ENCODE measurements at places on chromosomes 7 and 10.

DNA sequence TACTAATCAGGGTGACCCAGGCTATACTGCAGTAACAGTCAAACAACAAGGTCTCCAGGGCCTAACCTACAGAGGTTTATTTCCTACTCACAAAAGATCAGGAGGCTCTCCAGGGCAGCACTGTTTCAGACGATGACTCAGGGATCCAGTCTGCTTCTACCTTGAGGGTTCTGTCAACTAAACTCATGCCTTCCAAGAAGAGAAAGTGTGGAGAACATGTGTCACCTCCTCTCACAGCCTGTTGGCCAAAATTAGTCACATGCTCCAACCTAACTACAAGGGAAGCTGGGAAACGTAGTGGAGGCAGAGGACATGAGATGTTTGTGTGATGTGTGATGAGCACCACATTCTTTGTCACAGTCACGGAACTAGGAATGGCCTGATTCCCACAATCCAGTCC, 14.7 kb upstream of the INA start:
- no peak for DNase-seq

DNA sequence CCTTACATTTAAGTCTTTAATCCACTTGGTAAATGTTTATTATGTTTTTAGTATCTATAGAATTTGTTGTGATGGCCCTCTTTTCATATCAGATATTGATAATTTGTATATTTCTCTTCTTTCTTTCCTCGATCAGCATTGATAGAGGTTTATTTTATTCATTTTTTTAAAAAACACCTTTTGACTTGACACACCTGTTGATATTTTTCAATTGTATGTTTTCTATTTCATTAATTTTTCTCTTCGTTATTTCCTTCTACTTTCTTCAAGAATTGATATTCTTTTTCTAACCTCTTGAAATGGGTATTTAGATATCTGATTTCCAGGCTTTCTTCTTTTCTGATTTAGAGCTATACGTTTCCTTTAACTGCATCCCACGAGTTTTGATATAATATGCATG, 50.9 kb downstream of the BTBD16 start:
- DNase-seq: no peak

GRCh38 chr10:100895896-100896295, 16.9 kb upstream of the SLF2 start:
- DNase-seq: no peak

- no peak for DNase-seq
Measured at GRCh38 chr7:88165697-88166096, 54.1 kb downstream of the SRI start.

DNA sequence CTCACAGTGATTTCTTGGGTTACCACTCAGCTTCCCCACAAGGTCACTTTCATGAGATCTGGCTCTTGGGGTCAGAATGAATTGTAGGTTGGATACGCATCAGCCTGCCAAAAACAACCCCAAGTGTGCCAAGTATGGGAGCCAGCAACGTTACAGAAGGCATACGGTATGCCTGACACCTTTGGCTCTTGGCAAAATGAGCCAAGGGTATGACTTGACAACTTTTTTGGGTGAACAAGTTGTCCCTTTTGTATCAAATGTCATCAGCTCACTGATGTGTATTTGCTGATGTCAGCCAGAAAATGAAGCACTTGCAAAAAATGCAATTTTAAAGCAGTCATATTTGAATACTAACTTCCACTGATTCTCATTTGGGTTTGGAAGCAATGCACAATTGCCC, 168.4 kb downstream of the CACNB2 start:
- DNase-seq: no peak

GRCh38 chr7:362402-363096, 72.6 kb downstream of the FOXL3 start:
- DNase-seq: peak; percentile 36

GRCh38 chr7:96212474-96212873, 109.4 kb downstream of the SLC25A13 start:
- DNase-seq: no peak

- no peak for DNase-seq
Measured at GRCh38 chr7:110801502-110801901, 289.4 kb upstream of the LRRN3 start.
